ENCODE measurements at places on chromosomes 2 and 18. TPM values are rescaled to one million over a fixed set of nuclear protein-coding genes. Genes with fewer than 3 reads are reported as not detected.

The HOXD13 gene
- not detected for total RNA-seq

The POTEI gene
- total RNA-seq, result not detected

The MC5R gene
- not detected for total RNA-seq

The GPR75 gene
- 2.5 TPM for total RNA-seq

The NEDD4L gene
- total RNA-seq, result 192 TPM

The LRRC30 gene
- not detected for total RNA-seq

The LIMS4 gene
- total RNA-seq, result 2.1 TPM

The TMEM198 gene
- 2.9 TPM for total RNA-seq

The BAZ2B gene
- total RNA-seq, result 91.9 TPM

The QPCT gene
- 4.9 TPM for total RNA-seq

The ASXL3 gene
- total RNA-seq, result 1.3 TPM

The G6PC2 gene
- total RNA-seq, result not detected

The GKN2 gene
- 77.2 TPM for total RNA-seq

The ALPG gene
- total RNA-seq, result 0.49 TPM

The SGPP2 gene
- 38.1 TPM for total RNA-seq

The LYPD1 gene
- 1.2 TPM for total RNA-seq

The VWA3B gene
- 0.17 TPM for total RNA-seq

The DUSP19 gene
- 3.0 TPM for total RNA-seq

The SRD5A2 gene
- total RNA-seq, result not detected

The TCF4 gene
- total RNA-seq, result 143 TPM

The MYCN gene
- total RNA-seq, result 0.49 TPM

The CCDC141 gene
- 25.7 TPM for total RNA-seq

The LYG1 gene
- total RNA-seq, result 1.4 TPM

The IL18R1 gene
- 26.5 TPM for total RNA-seq

The CLEC4F gene
- total RNA-seq, result 1.2 TPM

The IL1A gene
- total RNA-seq, result 1.9 TPM

The SNTG2 gene
- total RNA-seq, result 3.6 TPM

The PLCD4 gene
- total RNA-seq, result 1.0 TPM

The VIL1 gene
- not detected for total RNA-seq

The TBR1 gene
- not detected for total RNA-seq

The AMMECR1L gene
- 17.2 TPM for total RNA-seq

The DPYSL5 gene
- not detected for total RNA-seq

The NEU4 gene
- 0.23 TPM for total RNA-seq

The SCYGR8 gene
- not detected for total RNA-seq

The ASB18 gene
- not detected for total RNA-seq

The REG1B gene
- total RNA-seq, result not detected

The NT5C1B gene
- total RNA-seq, result not detected

The OSBPL1A gene
- 42.0 TPM for total RNA-seq

The C2orf66 gene
- 0.38 TPM for total RNA-seq

The SLC4A5 gene
- 3.2 TPM for total RNA-seq

The PRSS56 gene
- total RNA-seq, result not detected

All from upper lobe of right lung (tissue), 1 donor.